Tibial nerve (tissue), 4 donors: ENCODE measurements at places on chromosomes 11 and 22.

DNA sequence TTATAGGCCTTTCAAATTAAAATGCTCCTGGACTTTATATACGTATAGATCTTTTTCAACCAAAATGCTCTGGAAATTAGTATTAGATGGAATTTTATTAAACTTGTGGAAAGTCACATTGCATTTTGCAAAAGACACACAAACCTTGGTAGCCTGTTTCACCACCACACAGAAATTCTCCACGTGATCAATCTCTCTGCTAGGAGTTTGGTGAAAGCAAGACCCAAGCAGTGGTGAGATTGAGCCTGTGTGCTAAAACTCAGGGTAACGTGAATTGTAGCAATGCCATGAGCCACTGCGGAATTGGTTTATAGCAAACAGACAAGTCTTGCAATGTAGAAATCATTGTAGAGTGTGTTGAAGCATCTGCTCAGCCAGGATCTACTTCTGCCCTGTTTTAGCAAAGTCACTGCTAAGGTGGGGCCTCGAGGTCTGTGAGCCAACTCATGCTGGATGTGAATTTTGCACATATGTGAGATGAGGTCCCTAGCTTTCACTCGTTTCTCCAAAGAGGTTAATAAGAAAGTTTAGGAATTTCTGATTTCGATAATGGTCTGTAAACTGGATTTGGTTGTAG, 184.8 kb downstream of the DBX1 start:
- H3K27ac ChIP-seq = no peak overlapping the region
- DNase-seq = no peak
- no peaks in the 10 kb centered on the region for H3K36me3 ChIP-seq
- H3K4me1 ChIP-seq = no peaks in the 10 kb centered on the region
- H3K4me3 ChIP-seq = no peak overlapping the region

DNA sequence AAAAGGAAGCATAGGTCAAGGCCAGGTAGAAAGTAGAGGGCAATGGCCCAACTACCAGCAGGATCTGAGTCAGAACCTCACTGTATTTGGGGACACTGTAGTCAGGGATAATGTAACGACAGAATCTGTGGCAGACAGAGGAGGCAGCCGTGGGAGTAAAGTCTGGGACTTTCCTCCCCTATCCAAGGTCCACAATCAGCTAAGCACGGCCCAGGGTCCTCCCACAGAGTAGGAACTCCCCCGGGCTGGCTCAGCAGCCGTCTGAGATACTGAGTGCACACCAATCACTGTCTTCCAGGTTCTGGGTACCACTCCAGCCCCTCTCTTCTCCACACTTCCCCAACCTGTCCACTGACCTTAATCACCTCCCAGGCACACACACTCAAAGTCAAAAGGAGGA, 3.2 kb downstream of the IGSF9B start:
- no peaks in the 10 kb centered on the region for H3K36me3 ChIP-seq
- no peak overlapping the region for H3K4me3 ChIP-seq
- H3K4me1 ChIP-seq = peaks cover 34% of the 10 kb centered on the region
- no peak overlapping the region for H3K27ac ChIP-seq
- peaks cover 3% of the 10 kb centered on the region for H3K27me3 ChIP-seq
- DNase-seq = no peak

DNA sequence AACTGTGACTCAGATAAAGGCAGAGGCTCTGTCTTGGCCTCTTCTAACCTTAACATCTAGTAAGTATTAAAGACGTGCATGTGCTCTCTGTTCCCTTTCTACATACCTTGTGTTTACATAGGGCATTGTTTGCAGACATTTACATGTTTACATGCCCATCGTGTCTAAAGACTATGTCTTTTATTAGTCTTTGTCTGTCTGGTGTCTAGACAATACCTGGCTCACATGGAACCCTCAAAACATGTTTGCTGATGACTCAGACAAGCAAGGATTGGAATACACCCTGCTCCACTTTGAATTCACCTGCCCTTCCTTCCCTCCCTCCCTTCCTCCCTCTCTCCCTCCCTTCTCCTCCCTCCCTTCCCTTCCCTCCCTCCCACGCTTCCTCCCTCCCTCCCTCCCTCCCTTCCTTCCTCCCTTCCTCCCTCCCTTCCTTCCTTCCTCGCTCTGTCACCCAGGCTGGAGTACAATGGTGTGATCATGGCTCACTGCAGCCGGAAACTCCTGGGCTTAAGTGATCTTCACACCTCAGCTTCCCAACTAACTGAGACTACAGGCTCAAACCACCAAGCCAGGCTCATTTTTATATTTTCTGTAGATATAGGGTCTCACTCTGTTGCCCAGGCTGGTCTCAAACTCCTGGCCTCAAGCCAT, 23.7 kb upstream of the SORL1-AS1 start:
- H3K27me3 ChIP-seq = no peaks in the 10 kb centered on the region
- no peaks in the 10 kb centered on the region for H3K4me1 ChIP-seq
- no peaks in the 10 kb centered on the region for H3K36me3 ChIP-seq
- no peak overlapping the region for H3K4me3 ChIP-seq
- no peak for DNase-seq
- no peak overlapping the region for H3K27ac ChIP-seq

GRCh38 chr11:64165481-64165841, 452 bp downstream of the MACROD1 start:
- H3K27me3 ChIP-seq = no peaks in the 10 kb centered on the region
- H3K4me3 ChIP-seq = peak overlapping the region; percentile 81
- no peaks in the 10 kb centered on the region for H3K36me3 ChIP-seq
- peak overlapping the region; percentile 80 for H3K27ac ChIP-seq
- H3K4me1 ChIP-seq = peaks cover 11% of the 10 kb centered on the region

- no peaks in the 10 kb centered on the region for H3K27me3 ChIP-seq
- no peaks in the 10 kb centered on the region for H3K36me3 ChIP-seq
- H3K27ac ChIP-seq = no peak overlapping the region
- H3K4me3 ChIP-seq = no peak overlapping the region
These were observed 24.7 kb upstream of the TIMP3 start for GRCh38 chr22:32776802-32777201.

- H3K4me3 ChIP-seq = no peak overlapping the region
- no peak for DNase-seq
- H3K27me3 ChIP-seq = no peaks in the 10 kb centered on the region
- H3K4me1 ChIP-seq = peaks cover 20% of the 10 kb centered on the region
These were observed 7.2 kb downstream of the ADAMTS15 start for GRCh38 chr11:130455483-130456127.

GRCh38 chr22:47627556-47628253, 865.3 kb downstream of the TBC1D22A start:
- no peak overlapping the region for H3K27ac ChIP-seq
- H3K27me3 ChIP-seq = no peaks in the 10 kb centered on the region
- H3K4me3 ChIP-seq = no peak overlapping the region
- H3K4me1 ChIP-seq = no peaks in the 10 kb centered on the region
- DNase-seq = no peak

DNA sequence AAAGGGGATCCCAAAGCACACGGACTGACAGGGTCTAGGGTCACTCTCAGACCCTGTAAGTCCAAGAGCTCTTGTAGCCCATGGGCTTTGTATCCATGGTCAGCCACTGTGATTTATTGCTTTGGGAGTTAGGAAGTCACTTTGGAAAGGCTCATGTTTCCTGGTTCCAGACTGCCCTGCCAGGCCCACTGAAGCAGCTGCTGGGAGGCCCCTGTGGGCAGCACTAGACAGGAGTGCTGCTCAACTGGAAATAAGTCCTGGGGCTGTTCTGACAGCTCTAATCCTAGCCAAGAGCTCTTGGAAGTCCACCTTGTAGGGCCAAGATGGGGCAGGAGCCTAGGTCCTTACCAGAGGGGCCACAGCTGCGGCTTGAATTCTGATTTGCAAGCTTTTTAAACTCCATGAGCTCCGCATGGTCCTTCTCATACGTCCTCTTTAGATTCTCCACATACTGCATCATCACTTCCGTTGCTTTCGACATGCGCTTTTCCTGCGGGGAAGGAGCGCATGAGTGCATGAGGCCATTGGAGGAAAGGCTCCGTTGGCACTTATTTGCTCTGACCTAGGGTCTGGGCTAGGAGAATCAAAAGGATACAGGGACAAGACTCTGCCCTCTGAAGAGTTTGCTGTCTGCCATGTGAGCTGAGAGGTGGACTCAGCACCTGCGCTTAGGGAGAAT, 32.2 kb upstream of the LYVE1 start:
- no peak overlapping the region for H3K4me3 ChIP-seq
- no peak for DNase-seq
- no peaks in the 10 kb centered on the region for H3K27me3 ChIP-seq
- H3K27ac ChIP-seq = no peak overlapping the region
- H3K36me3 ChIP-seq = no peaks in the 10 kb centered on the region
- peaks cover 12% of the 10 kb centered on the region for H3K4me1 ChIP-seq

DNA sequence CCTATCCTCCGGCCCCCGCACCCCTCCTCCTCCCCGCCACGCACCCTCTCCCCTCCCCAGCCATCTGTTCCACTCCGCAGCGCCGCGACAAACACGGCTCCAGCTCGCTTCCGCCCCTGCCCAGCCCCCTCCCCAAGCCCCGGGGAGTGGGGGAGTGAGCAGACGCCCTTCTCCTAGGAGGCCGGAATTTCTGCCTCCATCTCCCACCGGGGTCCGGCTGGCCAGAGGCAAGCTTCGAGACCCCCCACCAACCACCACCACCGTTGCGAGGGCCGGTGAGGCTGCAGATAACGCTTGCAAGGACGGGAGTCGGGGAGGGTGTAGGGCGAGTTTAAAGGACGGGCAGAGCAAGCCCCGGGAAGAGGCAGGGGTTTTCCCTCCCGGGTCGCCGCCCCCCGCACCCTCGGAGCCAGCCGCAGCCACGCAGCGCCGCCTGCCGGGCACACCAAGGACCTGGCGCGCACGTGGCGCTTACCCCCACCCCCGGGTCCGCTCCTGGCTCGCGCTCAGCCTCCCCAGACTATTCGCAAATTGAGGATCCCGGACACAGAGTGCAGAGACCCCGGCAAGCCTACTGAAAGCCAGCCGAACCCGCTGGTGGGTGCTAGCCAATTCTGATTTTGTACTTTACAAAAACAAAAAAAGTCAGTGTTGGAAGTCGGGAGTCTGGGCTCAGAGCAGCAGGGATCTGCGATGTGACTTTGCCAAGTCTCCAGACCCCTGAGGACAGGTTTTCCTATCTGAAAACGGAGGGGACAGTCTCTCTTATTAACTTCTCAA, 22.6 kb downstream of the RTN4RL2 start:
- H3K36me3 ChIP-seq = peaks cover 42% of the 10 kb centered on the region
- H3K27me3 ChIP-seq = peaks cover 52% of the 10 kb centered on the region
- DNase-seq = no peak
- H3K27ac ChIP-seq = no peak overlapping the region
- H3K4me3 ChIP-seq = no peak overlapping the region

- no peaks in the 10 kb centered on the region for H3K4me1 ChIP-seq
- H3K27ac ChIP-seq = no peak overlapping the region
- no peak for DNase-seq
- H3K4me3 ChIP-seq = no peak overlapping the region
- no peaks in the 10 kb centered on the region for H3K27me3 ChIP-seq
These were observed 22.6 kb downstream of the KCNJ5 start for GRCh38 chr11:128913806-128914205.

- peak overlapping the region; percentile 72 for H3K27ac ChIP-seq
- H3K36me3 ChIP-seq = no peaks in the 10 kb centered on the region
- peak overlapping the region; percentile 24 for H3K4me3 ChIP-seq
- peak; percentile 59 for DNase-seq
These were observed 3.5 kb upstream of the KRTAP5-6 start for GRCh38 chr11:1693327-1694063.

- peaks cover 4% of the 10 kb centered on the region for H3K4me1 ChIP-seq
- H3K27ac ChIP-seq = no peak overlapping the region
- peaks cover 20% of the 10 kb centered on the region for H3K36me3 ChIP-seq
- no peak for DNase-seq
- H3K4me3 ChIP-seq = no peak overlapping the region
- H3K27me3 ChIP-seq = no peaks in the 10 kb centered on the region
These were observed 2.8 kb downstream of the SIAE start for GRCh38 chr11:124670732-124671131.

GRCh38 chr11:65539744-65540289, 14.9 kb downstream of the SCYL1 start:
- H3K36me3 ChIP-seq = peaks cover 73% of the 10 kb centered on the region
- DNase-seq = no peak
- H3K4me3 ChIP-seq = peak overlapping the region; percentile 58
- H3K4me1 ChIP-seq = peaks cover 24% of the 10 kb centered on the region

- H3K27ac ChIP-seq = no peak overlapping the region
- H3K27me3 ChIP-seq = no peaks in the 10 kb centered on the region
- H3K4me1 ChIP-seq = no peaks in the 10 kb centered on the region
- no peak for DNase-seq
- no peaks in the 10 kb centered on the region for H3K36me3 ChIP-seq
These were observed 17.2 kb upstream of the CTSD start for GRCh38 chr11:1780700-1781592.

DNA sequence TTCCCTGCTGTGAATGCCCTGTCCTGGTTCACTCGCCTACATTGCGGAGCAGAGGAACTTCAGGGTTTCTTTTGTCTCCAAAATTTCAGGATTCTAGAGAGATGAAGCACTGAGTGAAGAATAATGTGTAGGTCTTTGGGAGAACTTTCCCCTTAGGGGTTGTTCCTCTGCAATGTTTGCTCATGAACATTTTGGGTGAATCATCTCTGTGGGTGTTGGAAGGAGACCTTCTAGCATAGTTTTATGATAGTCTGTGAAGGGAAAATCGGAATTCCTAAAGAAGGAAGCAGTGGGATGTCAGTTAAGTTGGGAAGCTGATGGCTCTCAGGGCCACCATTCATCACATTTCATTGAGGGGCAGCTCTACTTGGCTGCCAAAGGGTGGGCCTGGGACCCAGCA, 64.8 kb downstream of the MIAT start:
- no peaks in the 10 kb centered on the region for H3K4me1 ChIP-seq
- no peak for DNase-seq
- H3K4me3 ChIP-seq = no peak overlapping the region
- H3K27me3 ChIP-seq = no peaks in the 10 kb centered on the region
- H3K36me3 ChIP-seq = peaks cover 5% of the 10 kb centered on the region
- H3K27ac ChIP-seq = no peak overlapping the region

- H3K36me3 ChIP-seq = no peaks in the 10 kb centered on the region
- no peak overlapping the region for H3K4me3 ChIP-seq
- H3K27ac ChIP-seq = no peak overlapping the region
- H3K4me1 ChIP-seq = no peaks in the 10 kb centered on the region
- no peaks in the 10 kb centered on the region for H3K27me3 ChIP-seq
These were observed 68.3 kb downstream of the IGLL1 start for GRCh38 chr22:23511627-23512347.

DNA sequence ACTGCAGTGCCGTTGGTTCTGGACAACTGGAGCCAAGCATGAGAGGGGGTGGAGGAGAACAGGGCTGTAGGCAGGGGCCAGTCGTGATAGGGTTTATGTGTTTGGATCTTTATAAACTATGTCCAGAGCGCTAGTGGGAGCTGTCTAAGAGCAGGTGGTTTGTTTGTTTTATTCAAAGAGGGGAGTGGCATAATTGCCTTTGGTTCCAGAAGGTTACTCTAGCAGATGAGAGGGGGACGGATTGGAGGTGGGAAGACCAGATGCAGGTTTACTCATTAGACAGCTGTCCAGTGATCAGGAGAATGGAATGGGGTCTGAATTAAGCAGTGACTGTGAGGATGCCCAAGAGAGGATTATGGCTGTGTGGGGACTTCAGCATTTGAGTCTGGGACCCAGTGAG, 109.3 kb upstream of the TBCEL start:
- no peak for DNase-seq
- no peak overlapping the region for H3K27ac ChIP-seq
- H3K4me3 ChIP-seq = no peak overlapping the region
- H3K4me1 ChIP-seq = no peaks in the 10 kb centered on the region
- H3K36me3 ChIP-seq = no peaks in the 10 kb centered on the region

GRCh38 chr22:25113316-25113721, 86.3 kb upstream of the CRYBB3 start:
- peaks cover 13% of the 10 kb centered on the region for H3K4me1 ChIP-seq
- no peaks in the 10 kb centered on the region for H3K27me3 ChIP-seq
- H3K4me3 ChIP-seq = no peak overlapping the region
- peaks cover 12% of the 10 kb centered on the region for H3K36me3 ChIP-seq
- no peak for DNase-seq

- DNase-seq = no peak
- peaks cover 4% of the 10 kb centered on the region for H3K27me3 ChIP-seq
- H3K36me3 ChIP-seq = no peaks in the 10 kb centered on the region
- no peaks in the 10 kb centered on the region for H3K4me1 ChIP-seq
These were observed 7.6 kb downstream of the ABCG4 start for GRCh38 chr11:119156496-119156895.
